ENCODE measurements at places on chromosomes 1 and 21. TPM values are rescaled to one million over a fixed set of nuclear protein-coding genes. Genes with fewer than 3 reads are reported as not detected.

ADAMTS5 gene
- total RNA-seq: 10.3 TPM

IFI44 gene
- 155 TPM for total RNA-seq

CLCA2 gene
- 0.05 TPM for total RNA-seq

TSSK3 gene
- not detected for total RNA-seq

LCE3E gene
- not detected for total RNA-seq

GFI1 gene
- not detected for total RNA-seq

FCRL5 gene
- not detected for total RNA-seq

DIO1 gene
- total RNA-seq: not detected

PRRC2C gene
- total RNA-seq: 19.5 TPM

HRNR gene
- not detected for total RNA-seq

BARHL2 gene
- total RNA-seq: not detected

All from MG63 (cell line).